ENCODE measurements at places on chromosomes 16 and 17.
A peak's percentile ranks its signal among the peaks of the same experiment; 100 is the strongest.

GRCh38 chr16:28977703-28978662 is 3.4 kb downstream of the SPNS1 start:
- DNase-seq, result no peak

GRCh38 chr16:67183-67791 is 5.1 kb downstream of the RHBDF1 start:
- DNase-seq, result no peak

DNA sequence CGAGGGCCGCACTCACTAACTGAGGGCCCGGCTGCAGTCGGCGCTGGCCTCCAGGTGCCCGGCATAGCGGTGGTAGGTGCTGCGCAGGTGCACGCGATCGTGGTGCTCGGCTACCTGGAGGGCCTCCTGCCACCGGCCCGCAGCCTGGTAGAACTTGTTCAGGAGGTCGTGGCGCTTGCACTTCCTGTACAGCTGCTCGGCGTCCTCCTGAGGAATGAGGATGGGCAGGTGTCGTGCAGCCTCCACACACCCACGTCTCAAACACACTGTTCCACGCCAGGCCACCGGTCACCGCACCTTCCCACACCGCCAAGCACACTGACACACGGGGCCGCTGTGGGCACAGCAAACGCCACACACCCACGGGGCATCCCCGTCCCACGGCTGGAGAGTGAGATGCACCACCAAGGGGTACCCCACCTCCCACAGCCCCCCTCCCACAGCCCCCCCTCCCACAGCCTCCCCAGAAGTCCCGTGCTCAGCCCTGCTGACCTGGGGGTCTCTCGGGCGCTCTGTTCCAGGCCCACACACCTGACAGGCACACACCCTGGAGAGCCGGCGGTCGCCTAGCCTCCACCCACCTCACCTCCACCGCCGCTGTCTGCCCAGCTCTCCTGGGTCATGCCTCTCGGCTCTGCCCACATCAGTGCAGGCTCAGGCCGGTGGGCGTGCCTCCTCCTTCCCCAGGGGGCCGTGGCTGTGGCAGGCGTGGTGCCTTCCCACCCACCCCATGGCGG is 7.4 kb upstream of the TMEM204 start:
- no peak for DNase-seq

GRCh38 chr17:47199627-47200324 is 9.4 kb upstream of the MYL4 start:
- DNase-seq, result no peak

- DNase-seq, result no peak
Measured at GRCh38 chr17:5194346-5194745, 2.7 kb upstream of the ZNF594 start.

DNA sequence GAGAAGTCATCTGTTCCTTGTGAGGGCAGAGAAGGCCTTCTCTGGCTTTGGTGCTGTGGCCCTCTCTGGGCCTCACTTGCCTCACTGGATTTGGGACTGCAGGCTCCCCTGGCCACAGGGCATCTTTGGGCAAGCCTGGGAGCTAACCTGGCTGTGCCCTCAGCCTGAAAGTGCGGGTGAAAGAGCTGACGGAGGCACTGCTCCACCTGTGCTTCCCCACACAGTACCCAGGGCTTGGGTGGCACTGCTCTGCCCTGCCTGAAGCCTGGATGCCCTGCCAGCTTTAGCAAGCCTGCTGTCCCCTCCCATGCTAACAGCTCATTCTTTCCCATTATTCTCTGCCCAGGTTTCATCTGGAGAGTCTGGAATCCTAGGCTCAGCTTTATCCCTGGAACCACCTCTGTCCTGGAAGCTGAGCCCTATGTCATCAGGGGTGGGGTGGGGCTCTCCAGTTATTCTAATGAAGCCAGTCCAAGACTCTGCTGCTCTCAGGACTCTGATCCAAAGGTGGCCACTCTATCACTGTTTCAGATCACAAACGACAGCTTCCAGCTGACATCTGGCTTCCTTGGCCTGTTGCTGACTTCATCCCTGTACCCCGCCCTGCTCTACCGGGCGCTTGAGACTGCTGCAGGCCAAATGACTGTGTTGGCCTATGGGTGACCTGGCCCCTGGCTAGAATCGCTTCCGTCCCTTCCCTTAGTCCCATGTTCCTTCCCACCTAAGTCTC is 29.3 kb downstream of the HIC1 start:
- DNase-seq, result no peak

GRCh38 chr17:82656266-82656665 is 8.0 kb upstream of the WDR45B start:
- no peak for DNase-seq

DNA sequence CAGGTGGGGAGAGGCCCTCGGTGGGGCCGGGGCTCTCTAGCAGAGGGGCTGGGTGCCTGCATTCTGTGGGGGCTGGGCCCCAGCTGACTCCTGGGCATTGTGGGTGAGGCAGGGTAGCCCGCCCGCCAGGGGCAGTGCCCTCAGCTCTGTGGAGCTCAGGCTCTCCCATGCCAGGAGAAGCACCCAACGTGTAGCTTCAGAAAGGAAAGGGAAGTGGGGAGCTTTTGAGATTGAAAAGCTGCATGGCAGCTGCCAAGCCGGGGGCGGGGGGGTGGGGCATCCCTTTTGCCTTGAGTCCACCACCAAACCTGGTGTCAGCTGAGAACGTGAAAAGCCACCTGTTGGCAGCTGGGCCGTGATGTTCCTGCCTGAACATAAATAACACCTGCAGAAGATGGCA is 192.1 kb upstream of the CIBAR2 start:
- no peak for DNase-seq

GRCh38 chr16:714558-715476 is at the start of gene METRN:
Gene METRN, plus strand, starts transcription at chr16:715118. Its CDS starts 172 bp downstream, at chr16:715290.
- peak; percentile 97 for DNase-seq

DNA sequence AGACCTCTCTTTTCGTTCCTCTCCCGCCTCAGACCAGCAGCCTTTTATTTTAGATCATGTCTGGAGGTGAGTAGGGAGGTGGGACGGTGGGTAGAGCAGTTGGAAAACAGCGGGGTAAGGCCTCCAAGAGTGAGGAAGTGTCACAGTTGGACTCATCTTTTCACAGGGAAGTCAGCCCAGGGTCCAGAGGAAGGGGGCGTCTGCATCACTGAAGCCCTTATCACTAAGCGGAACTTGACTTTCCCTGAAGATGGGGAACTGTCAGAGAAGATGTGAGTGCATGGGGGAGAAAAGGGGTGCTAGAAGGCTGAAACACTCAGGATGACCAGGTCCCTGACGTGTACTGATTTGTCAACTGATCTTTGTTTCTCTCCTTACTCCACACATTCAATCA is 461 bp downstream of the LRRC46 start:
- DNase-seq, result no peak
